ENCODE measurements at places on chromosomes 13 and 19.

DNA sequence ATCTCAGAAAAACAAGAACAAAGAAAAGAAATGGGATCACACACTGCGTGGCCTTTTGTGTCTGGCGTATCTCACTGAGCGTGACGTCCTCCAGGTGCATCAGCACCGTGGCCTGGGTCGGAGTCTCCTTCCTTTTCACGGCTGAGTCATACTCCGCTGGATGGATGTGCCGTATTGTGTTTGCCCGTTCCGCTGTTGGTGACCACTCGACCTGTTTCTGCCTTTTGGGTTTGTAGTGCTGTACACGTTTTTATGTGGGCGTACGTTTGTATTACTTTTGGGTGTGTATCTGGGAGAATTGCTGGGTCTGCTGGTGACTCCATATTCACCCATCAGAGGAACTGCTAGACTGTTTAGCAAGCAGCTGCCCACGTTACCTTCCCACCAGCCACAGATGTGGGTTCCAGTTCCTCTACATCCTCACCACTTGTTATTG lies 11.4 kb downstream of the ARID3A start:
- DNase-seq, result no peak

- DNase-seq, result peak; percentile 34
These were observed 559 bp upstream of the SSBP4 start for GRCh38 chr19:18418483-18419194.

- DNase-seq, result no peak
These were observed 40.8 kb downstream of the SIPA1L3 start for GRCh38 chr19:37947778-37948177.

DNA sequence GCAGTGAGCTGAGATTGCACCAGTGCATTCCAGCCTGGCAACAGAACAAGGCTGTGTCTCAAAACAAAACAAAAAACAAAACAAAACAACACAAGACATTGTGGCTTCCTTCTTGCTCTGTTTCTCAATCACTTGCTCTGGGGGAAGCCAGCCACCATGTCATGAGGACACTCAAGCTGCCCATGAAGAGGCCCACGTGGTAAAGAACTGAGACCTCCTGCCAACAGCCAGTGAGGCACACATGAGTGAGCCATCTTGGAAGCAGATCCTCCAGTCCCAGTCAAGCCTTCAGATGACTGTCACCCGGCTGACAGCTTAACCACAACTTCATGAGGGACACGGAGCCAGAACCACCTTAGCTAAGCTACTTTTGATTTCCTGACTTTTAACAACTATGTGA lies 25.2 kb downstream of the CPT1C start:
- no peak for DNase-seq

- no peak for DNase-seq
These were observed 3.3 kb downstream of the RPS19 start for GRCh38 chr19:41863209-41863931.

DNA sequence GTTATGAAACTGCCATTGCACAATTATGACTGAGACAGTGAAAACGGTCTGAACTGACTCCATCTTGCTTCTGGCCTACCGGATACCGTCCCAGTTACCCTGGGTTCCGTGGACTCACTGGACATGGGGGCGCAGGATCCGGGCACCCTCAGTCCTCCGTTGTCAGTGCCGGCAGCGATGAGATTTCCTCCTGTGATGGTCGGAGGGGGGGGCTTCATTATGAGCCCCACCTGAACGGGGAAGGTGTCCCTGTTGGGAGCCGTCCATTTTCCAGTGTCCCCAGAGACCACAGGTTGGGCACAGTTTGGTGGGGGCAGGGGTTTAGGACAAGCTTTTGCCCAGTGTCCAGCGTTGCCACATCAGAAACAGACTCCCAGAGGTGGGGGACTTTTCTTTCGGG lies 23.4 kb downstream of the TMEM255B start:
- DNase-seq, result no peak
